Stimulated activated CD4-positive, alpha-beta T cell treated with anti-CD3 and anti-CD28 coated beads, Interleukin-4, amount 100 ng/mL, for 4 hours (primary cell): ENCODE measurements at places on chromosomes 5 and 9.

DNA sequence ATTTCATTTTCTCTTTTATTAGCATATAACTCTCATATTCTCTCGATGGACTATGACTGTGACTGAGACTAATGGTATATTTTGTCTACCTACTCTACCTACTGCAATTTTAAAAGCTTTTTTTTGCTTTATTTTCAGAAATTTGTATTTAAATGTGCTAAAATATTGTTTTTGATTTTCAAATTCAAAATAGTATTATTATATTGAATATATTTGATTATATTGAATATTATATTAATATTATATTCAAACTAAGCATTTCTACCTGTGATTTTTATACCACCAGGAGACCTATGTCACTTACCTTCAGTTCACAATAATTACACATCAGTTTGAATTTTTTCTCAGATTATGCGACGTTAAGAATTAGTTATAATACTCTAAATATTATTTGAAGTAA is 700.5 kb upstream of the RGMB start:
- no peak for DNase-seq

GRCh38 chr5:39892708-39893107 is 467.9 kb upstream of the DAB2 start:
- DNase-seq: no peak

DNA sequence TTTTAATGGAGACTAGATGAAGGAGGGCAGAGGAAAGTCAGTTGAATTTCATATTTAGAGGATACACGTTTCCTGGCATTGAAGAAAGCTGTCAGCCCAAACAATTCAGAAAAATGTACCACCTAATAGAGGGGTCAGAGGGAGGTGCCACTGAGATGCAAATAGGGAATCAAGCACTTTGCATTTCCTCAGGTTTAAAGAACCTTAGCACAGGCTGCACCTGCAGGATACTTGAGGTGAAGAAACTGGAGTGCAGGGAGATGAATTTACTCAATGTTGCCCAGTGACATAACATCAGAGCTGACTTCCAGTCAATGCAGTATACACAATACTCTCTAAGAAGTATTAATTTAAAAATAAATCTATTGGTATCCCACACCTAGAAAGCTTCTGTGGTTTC is 67.0 kb upstream of the MAST4 start:
- DNase-seq: no peak

DNA sequence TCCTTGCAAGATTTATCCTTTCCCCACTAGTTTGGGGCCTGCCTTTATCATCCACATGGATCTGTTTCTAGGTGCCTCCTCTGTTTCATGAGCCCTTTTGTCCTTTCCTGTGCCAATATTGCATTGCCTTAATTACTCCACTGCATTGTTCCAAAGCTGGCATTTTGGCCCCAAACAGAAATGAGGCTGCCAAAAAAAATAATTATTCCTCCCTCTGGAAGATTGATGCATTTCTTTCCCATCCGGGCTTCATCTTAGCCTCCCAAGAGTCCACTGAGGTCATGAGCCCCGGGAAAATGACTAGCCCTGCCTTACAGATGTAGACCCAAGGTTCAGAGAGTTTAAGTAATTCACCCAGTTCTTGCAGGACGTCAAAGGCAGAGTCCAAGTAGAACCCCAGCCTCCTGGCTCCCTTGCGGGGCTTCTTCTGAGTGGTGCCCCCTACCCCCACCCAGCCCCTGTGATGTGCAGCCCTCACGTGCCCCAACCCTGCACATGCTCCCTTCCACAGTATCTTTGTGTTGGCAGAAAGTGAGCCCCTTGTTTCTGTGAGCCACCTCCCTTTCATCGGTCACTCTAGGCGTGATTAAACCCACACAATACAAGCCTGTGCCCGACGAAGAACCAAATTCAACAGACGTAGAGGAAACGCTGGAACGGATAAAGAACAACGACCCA is 62.1 kb downstream of the TMOD1 start:
- DNase-seq: no peak

GRCh38 chr9:88992556-88992955 is 1.3 kb downstream of the S1PR3 start:
- DNase-seq: no peak

DNA sequence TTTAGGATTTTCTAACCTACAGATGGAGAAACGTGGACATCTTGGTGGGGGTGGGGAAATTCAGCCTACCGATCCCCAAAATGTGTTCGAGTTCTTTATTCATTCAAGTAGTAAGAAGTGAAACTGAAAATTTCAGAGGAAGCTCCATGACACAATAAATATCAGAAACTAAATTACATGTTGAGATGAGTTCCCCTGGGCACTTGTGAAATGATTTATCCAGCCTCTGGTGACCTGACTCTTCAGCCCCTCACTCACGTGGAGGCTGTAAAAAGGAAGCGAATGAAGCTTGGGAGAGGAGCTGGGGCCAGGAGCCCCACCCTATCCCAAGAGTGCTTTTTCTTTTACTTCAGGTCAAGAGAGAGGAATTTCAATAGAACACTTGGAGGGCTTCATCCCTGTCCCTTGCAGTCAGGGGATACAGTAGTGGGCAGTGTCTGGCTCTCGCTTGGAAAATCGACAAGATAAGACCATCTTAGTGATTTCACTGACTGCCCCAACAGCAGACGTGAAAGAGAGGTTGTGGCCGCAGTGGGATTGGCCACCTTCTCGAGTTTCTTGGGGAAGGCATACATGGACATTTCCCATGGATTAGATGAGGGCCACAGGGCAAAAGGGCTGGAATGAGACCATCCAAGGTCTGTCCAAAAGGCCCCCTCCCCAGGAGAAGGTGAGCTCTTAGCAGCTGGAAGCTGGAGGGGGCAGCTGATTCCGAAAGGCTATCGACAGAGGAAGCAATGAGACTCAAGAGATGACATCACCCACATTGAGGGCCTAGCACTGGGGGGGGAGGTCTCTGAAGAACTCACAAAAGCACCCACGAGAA is 76.8 kb upstream of the SH3PXD2B start:
- DNase-seq: no peak

DNA sequence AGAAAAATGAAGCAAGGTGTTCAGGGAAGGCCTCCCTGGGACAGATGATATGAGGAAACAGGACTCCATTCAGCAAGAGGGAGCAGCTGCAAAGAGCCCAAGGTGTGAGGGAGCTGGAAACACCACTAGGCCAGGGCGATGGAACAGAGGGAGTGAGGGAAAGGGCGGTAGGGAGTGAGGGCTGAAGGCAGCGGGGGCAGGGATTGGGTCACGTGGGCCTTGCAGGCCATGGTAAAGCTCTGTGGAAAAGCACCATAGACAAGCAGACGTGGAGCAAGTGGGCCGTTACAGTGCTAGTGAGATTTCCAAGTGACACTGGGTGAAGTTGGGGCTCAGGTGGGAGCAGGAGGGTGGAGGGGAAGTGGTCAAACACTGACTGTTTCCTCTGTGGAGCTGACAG is 10.8 kb upstream of the PRRC1 start:
- DNase-seq: no peak
